ENCODE measurements at places on chromosomes 16 and 17.

DNA sequence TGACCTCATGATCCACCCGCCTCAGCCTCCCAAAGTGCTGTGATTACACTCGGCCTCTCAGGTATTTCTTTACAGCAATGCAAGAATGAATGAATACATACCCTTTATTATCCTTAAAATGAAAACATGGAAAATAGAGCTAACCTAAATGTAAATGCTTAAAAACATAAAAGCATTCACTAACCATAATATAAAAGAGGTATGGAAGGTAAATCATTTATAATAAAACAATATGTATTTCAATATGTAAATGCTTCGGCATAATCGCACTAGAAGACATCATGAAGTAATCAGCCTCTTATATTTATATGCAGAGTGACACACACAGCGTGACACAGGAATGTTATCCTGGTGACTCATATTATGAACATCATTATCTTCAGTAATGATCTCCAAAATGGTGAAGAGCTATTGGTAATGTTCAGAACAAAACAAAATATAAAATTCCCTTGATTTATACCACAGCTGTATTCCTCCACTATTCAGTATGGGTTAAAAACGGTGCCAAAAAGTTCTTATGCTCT is 53.9 kb downstream of the AIPL1 start:
- DNase-seq = peak; percentile 32

- DNase-seq = no peak
Measured at GRCh38 chr17:19781488-19782458, 33.7 kb upstream of the ALDH3A1 start.

DNA sequence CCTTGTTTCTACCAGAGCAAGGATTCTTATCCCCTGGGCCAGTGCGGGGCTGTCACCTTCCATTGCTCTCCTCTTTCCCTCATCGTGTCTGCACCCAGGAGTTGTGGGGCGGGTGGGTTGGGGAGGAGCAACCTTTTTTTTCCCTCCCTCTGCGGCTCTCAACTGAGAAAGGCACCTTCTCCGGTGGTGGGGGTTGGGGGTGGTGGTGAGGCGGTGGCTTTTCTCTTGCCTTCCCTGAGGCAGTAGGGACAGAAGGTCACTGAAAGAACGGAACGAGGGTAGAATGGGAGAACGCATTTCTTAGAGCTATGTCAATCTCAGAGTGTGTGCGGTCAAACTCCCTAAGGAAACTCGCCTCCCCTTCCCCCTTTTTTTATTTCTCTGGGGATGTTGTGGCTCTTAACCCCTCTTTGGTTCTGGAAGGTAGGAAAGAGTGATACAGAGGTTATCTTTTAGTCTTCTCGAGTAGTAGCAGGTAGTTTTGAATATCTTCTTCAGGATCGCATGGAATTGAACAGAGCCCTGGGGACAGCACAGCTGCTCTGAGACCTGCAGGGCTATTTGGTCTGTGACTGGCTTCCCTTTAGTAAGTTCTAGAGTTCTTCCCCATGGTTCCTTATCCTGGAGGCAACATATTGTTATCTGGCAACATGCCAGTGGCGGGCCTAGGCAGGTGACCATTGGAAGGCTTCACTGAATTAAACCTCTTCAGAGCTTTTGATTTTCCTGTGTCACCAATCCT is 994 bp downstream of the CLTC start:
- DNase-seq = peak; percentile 46

- DNase-seq = no peak
Measured at GRCh38 chr17:69286257-69286656, 40.7 kb downstream of the ABCA5 start.

GRCh38 chr16:62752854-62753253 is 716.6 kb upstream of the CDH8 start:
- no peak for DNase-seq

GRCh38 chr17:72034000-72034399 is 86.8 kb upstream of the SOX9 start:
- DNase-seq = no peak

DNA sequence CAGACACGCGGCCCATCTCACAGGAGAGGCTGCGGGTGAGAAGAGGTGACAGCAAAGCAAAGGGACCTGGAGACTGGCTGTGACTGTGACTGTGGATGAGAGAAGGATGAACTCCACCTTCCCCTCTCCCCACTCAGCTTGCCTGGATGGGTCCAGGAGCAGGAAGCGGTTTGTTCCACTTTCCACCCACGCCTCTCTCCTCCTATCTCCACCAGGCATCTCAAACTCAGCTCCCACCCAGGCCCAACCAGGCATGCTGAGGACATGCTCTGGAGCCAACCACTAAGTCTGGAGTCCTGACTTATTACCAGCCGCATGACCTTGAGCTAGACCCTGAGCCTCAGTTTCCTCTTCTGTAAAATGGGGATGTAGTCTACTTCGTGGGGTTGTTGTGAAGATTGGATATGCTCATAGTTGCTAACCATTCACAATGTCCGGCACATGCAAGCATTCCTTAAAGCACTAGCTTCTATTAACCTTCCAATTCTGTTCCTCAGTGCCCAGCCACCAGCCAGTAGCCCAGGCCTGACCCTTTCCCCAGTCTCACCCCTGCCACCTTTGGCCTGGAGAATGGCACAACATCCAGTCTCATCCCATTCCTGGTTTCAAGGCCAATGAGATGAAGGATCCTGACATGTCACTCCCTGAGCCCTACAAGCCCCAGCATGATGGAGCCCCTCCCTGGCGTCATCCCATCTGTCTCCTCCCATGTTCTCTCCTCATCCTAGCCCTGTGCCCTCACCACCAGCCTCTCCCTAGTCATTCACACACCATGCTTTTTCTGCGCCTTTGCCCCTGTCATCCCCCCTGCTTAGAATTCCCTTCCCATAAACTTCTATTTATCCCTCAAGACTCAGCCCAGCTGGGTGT is 2.3 kb downstream of the GAS2L2 start:
- DNase-seq = no peak

DNA sequence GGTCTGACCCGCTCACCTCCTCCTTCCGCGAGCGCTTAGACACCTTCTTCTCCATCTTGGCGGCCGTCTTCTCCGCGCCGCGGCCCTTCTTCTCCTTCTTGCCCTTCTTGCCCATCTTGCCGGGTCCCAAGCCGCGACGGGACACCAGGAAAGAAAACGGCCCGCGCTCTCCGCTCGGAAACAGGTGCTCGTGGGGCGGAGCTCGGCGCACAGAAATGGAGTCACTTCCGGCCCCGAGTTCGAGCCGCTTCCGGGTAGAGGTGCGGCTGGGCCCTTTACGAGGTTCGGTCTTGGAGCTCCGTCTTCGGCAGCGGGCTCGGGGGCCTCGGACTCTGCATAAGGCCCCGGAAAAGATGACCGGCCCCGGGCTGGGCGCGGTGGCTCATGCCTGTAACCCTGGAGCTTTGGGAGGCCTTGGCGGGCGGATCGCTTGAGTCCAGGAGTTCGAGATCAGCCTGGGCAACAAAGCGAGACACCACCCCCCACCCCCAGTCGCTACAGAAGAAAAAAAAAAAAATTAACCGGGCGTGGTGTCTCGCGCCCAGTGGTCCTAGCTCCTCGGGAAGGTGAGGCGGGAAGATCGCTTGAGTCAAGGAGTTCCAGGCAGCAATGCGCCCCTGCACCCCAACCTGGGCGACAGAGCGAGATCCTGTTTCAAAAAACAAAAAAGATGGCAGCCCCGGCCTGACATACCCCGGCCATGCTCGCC is at the start of gene KLHDC4:
KLHDC4 (minus strand) TSS at position 211 of the 709 bp plus-strand sequence; CDS start at position 115, 96 bp downstream.
- DNase-seq = peak; percentile 94

DNA sequence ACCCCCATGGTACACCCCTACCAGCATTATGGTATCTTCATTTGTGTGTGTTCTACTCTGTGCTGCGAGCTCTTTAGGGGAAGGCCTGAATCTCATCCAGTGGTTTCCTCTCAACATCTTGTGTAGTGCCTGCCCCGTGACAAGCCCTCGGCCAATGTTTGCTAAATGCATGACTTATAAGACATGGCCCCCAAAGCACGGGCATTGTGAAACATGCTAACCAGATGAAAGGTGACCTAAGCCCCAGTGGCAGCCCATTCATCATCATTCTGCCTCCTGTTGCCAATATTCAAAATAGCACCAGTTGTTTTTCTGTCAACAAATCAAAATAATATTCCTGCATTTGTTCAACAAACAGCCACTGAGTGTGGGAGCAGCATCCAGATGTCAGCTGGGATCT is 108.8 kb upstream of the HSBP1 start:
- DNase-seq = peak; percentile 44

- DNase-seq = peak; percentile 2
Measured at GRCh38 chr16:78045865-78046581, 23.7 kb downstream of the CLEC3A start.

GRCh38 chr17:79631640-79632431 is 21.0 kb upstream of the RBFOX3 start:
- DNase-seq = no peak

DNA sequence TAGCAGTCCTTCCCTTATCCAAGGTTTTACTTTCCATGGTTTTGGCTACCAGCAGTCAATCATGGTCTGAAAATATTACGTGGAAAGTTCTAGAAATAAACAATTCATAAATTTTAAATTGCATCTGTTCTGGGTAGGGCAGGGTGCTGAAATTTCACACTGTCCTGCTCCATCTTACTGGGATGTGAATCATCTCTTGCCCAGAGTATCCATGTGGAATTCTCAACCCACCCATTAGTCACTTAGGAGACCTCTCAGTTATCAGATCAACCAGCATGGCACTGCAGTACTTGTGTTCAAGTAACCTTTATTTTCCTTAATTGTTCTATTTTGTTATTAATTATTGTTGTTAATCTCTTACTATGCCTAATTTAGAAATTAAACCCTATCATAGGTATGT is 202.8 kb upstream of the CPHXL start:
- peak; percentile 1 for DNase-seq

DNA sequence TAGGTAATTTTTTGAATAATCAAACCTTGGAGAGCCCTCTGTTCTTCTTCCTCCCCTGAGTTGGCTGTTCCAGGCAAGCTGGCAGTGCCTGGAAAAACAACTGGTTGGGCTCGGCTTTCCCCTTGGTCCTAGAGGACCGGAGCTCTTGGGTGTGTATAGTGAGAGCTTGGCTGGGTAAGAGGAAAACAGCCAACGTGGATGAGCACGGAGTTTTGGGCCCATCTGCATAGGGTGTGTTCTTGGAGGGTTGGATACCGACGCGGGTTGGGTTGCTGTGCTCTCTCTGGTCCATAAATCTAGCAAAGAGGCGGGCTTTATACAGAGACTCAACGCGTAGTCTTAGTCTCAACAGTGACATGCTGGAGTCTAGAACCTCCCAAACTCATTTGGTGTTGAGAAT is 23.2 kb downstream of the ITGB3 start:
- peak; percentile 93 for DNase-seq

GRCh38 chr17:50105811-50106210 is 10.7 kb downstream of the PDK2 start:
- DNase-seq = no peak

- DNase-seq = no peak
Measured at GRCh38 chr17:28508211-28508724, 2.1 kb downstream of the FOXN1 start.

- DNase-seq = peak; percentile 45
Measured at GRCh38 chr17:66724581-66725341, 110.2 kb upstream of the CACNG5 start.

DNA sequence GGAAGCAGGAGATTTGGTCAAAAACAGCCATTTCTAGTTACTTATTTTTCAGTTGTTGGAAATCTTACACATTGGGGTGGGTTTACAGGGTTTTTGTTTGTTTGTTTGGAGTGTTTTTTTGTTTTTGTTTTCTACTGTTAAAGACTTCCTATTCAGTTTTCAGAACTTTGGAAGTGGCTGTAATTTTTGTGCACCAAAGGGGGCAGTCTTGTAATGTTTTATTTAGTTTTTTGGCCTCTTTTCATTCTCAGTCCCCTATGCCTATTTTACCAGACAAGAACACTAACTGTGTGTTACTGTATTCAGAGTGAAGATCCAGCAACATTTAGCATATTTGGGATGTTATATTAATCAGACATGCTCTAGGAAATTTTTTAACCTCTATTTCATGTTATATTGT is 20.6 kb downstream of the TPPP3 start:
- peak; percentile 45 for DNase-seq

- no peak for DNase-seq
Measured at GRCh38 chr17:76267051-76267576, 2.0 kb downstream of the UBALD2 start.

- no peak for DNase-seq
Measured at GRCh38 chr17:78966910-78967600, 12.7 kb downstream of the LGALS3BP start.

DNA sequence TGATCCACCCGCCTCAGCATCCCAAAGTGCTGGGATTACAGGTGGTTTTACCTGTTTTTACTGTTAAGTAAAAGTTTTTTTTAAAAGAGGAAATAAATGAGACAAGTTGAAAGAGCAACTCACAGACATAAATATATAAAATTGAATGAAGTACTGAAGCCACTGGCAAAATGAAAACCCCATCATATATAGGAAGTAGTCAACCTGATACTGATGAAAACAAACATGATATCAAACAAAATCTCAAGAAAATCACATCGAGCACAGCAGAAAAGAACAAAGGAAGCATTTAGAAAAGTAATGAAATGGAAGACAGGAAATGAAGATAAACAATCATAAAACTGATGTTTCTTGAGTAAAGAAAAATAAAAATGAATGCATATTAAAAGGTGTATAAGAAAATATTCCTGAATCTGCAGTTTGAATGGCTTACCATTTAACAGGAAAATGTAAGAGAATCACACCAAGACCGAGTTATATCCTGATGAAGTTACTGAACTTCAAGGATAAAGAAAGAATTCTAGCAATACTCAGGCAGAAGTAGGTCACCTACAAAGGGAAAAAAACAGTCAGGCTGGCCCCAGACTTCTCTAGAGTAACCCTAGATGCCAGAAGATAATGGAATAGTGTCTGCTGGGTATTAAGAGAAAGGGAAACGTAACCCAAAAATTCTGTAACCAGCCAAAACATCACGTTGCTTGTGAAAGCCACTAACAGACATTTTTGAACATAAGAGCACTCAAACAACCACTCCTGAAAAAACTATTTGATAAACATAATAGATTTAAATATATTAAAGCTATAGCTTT is 31.5 kb downstream of the UBE2G1 start:
- no peak for DNase-seq

DNA sequence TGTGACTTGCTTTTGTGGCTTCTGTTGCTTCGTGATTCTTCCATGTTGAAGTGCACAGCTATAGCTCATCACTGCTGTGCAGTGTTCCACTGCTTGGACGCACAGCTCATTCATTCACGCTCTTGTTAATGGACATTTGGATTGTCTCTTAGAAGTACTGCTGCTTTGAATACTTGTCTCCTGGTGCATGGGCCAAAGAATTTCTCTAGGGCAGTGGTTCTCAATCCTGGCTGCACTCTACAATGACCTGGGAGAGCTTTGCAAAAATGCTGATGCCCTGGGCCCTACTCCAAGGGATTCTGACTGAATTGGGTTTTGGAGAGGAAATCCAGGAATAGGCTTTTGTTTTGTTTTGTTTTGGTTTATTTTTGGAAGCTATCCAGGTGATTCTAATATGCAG is 20.0 kb downstream of the CCL17 start:
- no peak for DNase-seq

Measured in foreskin fibroblast (primary cell).